ENCODE measurements at places on chromosomes 2 and 18.

DNA sequence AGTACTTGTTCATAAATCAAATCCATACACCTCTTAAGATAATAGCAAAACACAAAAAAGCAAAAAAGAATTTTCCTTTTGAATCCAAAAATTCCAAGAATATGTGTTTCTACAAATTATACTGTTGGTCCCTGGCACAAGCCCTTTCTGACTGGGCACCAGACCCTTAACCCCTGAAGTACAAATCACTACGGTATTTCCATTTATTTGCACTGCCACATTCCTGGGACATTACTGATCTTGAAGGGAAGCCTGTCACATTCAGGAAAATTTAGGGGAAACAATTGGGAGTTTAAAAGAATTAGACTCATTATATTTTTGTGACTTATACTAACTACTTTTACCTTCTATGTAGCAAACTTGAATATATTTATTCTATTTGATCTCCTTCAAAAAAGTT is 98.8 kb downstream of the ZNF521 start:
- no peak for DNase-seq

- DNase-seq, result no peak
Measured at GRCh38 chr18:76466410-76466991, 28.5 kb downstream of the ZNF516 start.

GRCh38 chr2:121955872-121956271 is 200.4 kb downstream of the TSN start:
- DNase-seq, result no peak

GRCh38 chr2:584863-585823 is 92.1 kb downstream of the TMEM18 start:
- DNase-seq, result no peak

GRCh38 chr2:86251840-86252266 is 52.6 kb downstream of the MRPL35 start:
- DNase-seq, result no peak

- peak; percentile 79 for DNase-seq
Measured at GRCh38 chr2:88626171-88627054, 851 bp downstream of the EIF2AK3 start.

DNA sequence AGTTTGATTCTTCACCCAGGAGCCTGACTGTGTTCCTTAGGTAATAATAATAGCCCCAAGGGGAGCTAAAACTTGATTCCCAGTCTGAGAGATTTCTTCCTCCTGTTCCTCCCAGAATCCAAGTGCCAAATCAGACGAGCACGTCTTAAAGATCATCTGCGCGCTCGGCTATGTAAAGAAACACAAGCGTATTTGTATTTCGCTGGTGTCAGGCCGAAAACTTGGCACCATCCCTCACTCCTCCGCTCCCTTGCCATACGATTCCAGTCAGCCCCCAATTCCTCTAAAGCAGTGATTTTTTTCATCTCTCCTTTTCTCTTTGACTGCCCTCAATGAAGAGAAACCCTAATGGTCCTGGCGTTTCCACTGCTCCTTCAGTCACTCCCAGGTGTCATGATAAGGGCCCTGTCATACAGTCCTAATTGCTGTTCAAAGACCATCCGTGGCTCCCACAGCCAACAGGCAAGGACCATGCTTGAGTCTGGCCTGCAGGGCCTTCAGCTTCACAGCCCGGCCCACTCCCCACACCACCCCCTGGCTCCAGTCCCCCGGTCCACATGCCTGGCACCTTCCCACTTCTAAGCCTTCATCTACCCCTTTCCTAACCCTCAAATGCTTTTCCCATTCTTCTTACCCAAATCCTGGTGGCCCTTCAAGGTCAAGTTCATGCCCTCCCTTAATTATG is 130.8 kb upstream of the ID2 start:
- peak; percentile 13 for DNase-seq

DNA sequence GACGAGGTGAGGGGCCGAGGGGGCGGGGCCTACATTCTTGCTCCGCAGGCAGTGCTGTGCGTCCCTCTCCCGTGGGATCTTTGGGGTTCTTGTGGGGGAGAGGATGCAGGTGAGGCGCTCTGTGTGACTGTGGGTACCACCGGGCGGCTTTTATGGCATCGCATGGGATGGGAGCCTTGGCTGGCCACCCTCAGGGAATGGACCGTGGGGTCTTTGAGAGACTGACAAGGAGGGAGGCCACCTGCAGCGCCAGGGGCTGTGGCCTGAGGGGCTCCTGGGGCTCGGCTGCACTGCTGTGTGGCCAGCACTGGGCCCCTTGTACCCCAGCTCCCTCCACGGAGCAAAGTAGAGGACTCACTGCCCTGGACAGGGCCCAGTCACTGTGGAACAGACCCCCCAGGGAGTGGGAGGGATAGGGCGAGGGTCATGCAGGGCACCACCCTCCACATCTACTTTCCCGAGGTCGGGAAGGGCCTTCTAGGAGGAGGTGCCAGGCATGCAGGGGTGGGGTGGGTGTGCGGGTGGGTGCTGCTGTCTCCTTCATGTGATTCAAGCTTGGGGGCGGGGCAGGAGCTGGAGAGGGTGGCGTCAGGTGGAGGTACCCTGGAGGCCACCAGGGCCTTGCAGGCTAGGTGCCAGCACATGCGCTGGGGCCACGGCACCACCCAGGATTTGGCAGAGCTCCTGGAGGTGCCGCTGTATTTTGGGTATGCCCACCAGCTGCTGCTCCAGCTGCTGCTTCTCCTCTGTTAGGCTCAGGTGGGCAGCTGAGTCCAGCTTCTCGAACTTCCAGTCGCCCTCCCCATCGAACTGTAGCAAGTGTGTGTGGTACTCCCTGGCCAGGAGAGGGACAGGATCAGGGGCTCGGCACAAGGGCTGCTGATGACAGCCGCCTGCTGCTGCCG is 1072.4 kb downstream of the RPIA start:
- peak; percentile 65 for DNase-seq

GRCh38 chr2:11129598-11130449 is 25.4 kb upstream of the SLC66A3 start:
- DNase-seq, result no peak

DNA sequence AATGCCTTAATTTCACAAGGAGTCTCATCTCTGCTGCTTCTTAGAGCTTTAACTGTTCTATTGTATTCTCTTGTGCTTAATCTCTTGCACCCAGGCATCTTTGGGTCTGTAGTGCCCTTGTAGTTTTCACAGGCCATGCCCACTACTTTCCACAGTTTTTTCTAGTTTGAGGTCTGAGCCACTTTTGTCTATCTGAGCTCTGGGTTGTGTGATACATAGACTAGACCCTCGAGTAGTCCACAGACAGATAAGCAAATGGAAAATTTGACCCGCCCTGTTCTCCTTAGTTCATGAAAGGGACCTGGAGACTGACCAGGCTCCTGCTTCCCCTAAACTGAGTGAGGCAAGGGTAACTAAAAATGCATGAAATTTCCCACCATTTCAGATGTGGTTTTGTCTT is 466.8 kb upstream of the ZEB2 start:
- DNase-seq, result no peak

DNA sequence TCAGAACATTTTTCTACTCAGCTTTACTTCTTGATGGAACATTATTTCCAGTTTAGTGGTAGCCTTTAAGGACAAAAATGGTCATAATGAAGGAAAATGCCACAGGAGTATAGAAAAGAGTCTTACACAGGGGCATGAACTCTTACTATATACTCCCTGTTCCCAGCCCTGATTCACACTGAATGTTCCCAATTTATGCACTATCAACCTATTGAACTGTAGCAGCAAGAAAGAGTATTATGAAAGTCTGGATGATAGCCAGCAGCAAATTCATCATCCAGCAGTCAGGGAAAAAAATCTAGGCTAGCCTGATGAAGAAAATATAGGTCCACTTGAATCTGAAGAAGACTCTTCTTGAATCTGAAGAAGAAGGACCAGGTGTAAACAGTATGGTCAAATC is 1170.3 kb upstream of the CHAC2 start:
- no peak for DNase-seq

- no peak for DNase-seq
Measured at GRCh38 chr18:11570073-11570588, 39.3 kb upstream of the SLC35G4 start.
